Colonic mucosa (tissue), 4 donors: ENCODE measurements at places on chromosomes 11 and 22. TPM values are rescaled to one million over a fixed set of nuclear protein-coding genes. Genes with fewer than 3 reads are reported as not detected.

GSTT2B gene
- total RNA-seq: 3.4 TPM

SAC3D1 gene
- 26.7 TPM for total RNA-seq

NRGN gene
- 11.1 TPM for total RNA-seq

TRIM66 gene
- total RNA-seq: 5.9 TPM

MGAT3 gene
- total RNA-seq: 8.9 TPM

UBXN1 gene
- 74.8 TPM for total RNA-seq

GRCh38 chr11:65919573-65920371 lies 546 bp downstream of the DRAP1 start:
- DNase-seq: no peak

DNA sequence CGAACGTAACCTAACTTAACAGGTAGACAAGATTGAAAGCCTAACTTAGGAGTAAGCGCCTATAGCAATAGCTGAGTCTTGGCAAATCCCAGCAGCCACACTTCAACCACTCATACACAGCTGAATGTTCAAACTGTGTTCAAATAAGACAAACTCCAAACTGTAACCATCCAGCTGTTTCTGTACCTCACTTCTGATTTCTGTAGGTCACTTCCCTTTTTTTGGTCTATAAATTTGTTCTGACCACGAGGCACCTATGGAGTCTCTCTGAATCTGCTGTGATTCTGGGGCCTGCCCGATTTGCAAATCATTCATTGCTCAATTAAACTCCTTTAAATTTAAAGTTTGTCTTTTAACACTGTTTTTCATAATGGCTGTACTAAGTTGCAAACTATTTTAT lies 8.2 kb upstream of the TENM4 start:
- DNase-seq: no peak

DNA sequence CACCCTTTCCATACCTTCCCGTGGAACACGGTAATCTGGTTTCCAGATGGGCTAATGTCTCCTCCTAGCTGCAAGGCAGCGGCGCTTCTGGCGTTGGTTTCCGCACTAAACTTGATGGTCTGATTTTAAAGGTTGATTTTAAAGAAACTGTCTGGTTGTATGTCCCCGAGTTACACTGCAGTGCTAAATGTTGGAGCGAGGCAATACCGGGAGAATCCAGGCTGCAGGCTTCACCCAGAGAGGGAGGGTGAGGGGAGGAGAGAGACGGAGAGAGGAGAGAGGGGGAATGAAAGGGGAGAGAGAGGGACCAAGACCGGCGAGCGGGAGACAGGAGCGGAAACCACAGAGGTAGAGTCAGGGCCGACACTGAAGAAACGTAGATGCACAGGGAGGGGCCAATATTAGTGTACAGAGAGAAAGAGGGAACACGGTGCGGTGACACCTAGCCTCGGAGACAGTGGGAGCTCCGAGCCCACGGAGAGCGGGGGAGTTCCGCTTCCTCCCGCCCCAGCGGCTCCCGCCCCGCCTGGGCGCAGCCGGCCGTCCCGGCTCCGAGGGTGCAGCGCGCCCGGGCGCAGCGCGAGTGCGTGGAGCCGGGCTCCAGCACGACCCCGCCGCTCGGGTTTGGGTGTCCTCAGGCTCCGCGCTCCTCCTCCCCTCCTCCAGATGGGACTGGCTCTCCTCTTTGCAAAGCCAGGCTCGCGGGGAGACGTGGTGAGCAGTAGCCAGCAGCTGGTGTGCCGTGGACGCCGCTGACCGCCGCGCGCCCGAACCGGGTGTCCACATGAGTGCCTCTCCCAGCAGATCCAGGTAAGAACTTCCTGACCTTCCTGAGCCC lies 71.9 kb upstream of the GRAMD1B start:
- DNase-seq: no peak

- no peak for DNase-seq
Measured at GRCh38 chr11:84234462-84235202, 948.5 kb upstream of the CCDC90B start.

DNA sequence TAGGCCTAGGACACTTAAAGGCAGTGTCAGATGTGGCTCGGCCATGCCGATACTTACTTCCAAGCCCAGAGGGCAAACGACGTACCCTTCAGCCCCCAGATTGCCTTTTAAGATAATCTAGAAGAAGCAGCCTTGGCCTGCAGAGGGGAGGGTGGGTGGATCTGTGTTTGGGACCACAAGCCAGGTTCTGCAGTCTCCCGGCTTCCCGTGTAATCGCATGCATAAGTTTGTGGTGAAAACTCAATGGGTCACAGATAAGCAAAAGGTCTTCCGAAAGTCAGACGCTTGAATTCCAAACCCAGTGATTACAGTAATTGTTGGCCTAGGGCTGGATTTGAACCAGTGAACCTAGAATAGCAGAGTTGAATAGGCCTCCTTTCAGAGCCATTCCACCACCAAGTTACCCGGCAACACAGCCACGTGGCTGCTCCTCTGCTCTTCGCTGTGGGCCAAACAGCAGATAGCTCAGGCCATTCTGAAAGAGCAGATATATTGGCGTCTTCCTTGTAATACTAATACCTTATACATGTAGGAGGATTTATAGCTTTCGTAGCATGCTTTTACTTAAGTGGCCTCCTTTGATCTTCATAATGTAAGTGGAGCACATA lies 170.8 kb upstream of the CADM1 start:
- DNase-seq: no peak

DNA sequence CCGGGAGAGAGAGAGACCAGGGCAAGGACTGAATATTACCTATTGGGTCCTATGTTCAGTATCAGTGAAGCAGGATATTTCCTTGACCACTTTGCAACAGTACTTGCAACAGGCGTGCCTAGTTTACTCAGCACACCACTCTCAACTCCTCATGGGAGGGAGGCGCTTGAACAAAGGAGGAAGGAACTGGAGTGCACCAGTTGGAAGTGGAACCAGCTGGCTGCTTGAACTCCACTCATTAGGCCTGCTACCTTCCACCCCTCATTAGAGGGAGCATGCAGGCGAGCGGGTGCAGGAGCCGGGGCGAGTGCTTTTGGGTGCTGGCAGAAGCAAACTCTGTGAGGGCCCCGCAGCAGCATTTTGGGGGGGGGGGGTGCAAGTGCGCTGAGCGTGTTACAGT lies 1369.6 kb upstream of the RAG2 start:
- no peak for DNase-seq

- no peak for DNase-seq
Measured at GRCh38 chr11:86089659-86090058, 20.8 kb upstream of the PICALM start.

DNA sequence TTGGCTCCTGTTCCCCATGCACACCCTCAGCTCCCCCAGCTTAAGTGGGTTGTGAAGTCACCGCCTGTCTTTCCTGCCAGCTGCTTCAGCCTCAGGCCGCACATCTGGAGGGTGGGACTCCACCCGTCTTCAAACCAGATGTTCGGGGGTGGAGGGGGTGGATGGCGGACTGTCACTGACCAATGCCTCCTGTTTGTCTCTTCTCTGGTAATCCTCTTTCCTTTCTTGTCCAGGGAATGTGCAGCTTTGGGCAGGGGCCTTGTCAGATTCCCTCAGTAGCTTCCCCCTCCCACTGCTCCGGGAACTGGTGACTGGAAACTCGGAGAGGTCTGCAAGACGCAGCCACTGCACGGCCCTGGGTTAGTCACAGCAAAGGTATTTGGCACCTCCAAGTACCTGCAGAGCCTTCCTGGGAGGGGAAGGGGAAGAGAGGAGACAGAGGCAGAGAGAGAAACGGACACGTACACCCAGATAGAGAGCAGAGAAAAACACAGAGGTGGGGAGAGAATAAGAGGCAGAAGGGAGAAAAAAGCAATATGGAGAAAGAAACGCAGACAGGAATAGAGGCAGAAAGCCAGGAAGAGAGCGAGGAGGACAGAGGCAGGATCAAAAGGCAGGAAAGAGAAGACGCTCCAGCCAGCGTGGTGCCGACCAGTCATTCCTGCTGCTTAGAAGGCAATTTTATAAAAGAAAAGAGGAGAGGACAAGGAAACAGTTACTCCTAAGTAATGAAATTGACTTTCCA lies 56.1 kb upstream of the TIMP3 start:
- DNase-seq: peak; percentile 39

DNA sequence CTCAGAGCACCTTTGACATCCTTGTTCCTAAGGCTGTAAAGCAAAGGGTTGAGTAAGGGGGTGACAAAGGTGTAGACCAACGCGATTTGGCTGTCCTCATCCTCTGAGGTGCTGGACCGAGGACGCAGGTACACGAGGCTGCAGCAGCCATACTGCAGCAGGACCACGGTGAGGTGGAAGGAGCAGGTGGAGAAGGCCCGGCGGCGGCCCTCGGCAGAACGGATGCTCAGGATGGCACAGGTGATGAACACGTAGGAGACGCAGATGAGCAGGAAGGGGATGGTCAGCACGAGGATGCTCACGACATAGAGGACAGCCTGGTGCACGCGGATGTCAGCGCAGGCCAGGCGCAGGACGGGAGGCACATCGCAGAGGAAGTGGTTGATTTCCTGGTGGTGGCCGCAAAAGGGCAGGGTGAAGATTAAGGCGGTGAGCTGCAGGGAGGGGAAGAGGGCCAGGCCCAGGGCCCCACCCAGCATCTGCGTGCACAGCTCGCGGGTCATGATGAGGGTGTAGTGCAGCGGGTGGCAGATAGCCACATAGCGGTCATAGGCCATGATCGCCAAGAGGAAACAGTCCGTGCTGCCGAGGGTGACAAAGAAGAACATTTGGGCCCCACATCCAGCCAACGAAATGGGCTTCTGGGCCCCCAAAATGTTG lies 632 bp downstream of the OR10Q1 start:
- DNase-seq: no peak

GRCh38 chr22:48639896-48640748 lies 1187.6 kb downstream of the BRD1 start:
- no peak for DNase-seq

DNA sequence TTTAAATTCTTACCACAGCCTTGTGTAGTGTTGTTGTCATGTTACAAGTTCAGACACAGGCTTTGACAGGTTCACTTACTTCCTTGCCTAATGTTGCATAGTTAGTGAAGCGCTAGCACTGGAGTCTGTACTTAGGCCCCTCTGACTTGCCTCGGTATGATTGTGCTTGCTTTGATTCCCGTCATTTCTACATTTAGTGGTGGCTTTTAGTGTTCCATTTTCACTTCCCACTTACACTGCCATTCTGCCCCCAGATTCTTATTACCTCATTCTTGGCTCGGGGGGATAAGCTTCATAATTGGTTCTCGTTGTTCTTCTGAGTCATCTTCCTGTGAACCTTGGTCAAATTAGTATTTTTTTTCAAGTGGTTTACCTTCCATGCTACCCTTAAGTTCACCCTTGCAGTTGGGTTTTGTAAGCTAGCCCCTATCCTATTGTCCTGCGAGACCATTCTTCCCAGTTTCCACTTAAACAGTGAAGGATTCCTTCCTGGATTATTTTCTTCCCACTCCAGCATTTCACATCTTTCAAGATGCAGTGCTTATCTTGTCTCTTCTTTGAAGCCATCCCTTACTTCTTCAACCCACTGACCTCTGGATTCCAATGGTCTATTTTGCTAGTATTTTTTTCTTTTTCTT lies 68.7 kb downstream of the DDX10 start:
- no peak for DNase-seq

DNA sequence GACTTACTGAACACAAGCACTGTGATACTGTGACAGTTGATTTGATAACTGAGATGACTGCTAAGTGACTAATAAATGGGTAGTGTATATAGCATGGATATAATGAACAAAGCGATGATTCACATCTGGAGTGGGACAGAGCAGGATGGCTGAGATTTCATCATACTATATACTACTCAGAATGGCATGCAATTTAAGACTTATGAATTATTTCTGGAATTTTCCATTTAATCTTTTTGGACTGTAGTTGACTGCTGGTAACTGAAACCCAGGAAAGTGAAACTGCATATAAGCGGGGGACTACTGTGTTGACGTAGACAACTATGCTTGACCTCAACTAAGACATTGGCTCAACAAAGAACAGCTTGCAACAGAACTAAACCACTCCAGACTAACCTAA lies 20.0 kb upstream of the NUCB2 start:
- no peak for DNase-seq

GRCh38 chr22:46739094-46739870 lies 1.2 kb upstream of the CERK start:
- peak; percentile 89 for DNase-seq

DNA sequence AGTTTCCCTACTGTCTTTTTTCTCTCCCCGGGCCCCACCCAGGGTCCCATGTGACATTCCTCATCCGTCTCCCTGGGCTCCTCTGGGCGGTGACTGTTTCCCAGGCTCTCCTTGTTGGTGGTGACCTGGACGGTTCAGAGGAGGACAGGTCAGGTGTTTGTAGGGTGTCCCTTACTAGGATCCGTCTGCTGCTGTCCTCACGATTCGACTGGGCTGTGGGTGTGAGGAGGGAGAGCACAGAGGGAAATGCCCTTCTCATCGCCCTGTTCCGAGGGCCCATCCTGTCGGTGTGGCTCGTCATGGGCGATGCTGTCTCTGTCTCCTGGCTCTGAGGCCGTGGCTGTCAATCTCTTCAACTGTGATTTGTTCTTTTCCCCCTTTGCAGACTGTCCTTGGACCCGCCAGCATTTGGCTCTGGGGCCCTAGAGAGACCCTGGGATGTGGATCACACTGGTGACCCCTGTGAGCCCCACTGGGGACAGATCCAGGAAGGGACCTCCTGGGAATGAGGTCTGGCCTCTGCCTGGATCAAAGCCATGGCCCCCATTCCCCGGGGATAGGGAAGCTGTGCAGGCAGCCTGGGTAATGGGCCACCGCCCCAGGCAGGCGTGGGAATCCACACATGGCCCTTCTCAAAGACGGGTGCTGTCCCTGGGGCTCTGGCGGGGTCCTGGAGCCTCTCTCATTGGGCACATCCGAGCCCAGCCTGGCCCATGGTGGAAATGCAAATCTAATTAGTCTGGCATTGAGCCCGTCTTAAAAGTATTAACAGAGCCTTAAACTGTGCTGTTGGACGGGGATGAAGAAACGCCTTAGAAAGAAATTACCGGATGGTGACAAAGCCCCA lies 46.8 kb upstream of the KCNQ1OT1 start:
- no peak for DNase-seq
